CD8-positive, alpha-beta T cell (primary cell): ENCODE measurements at places on chromosomes 2 and 18.

GRCh38 chr2:128237911-128238697 is 80.6 kb downstream of the HS6ST1 start:
- no peak for DNase-seq

- DNase-seq: no peak
Measured at GRCh38 chr2:239160226-239161143, 240.3 kb downstream of the HDAC4 start.

DNA sequence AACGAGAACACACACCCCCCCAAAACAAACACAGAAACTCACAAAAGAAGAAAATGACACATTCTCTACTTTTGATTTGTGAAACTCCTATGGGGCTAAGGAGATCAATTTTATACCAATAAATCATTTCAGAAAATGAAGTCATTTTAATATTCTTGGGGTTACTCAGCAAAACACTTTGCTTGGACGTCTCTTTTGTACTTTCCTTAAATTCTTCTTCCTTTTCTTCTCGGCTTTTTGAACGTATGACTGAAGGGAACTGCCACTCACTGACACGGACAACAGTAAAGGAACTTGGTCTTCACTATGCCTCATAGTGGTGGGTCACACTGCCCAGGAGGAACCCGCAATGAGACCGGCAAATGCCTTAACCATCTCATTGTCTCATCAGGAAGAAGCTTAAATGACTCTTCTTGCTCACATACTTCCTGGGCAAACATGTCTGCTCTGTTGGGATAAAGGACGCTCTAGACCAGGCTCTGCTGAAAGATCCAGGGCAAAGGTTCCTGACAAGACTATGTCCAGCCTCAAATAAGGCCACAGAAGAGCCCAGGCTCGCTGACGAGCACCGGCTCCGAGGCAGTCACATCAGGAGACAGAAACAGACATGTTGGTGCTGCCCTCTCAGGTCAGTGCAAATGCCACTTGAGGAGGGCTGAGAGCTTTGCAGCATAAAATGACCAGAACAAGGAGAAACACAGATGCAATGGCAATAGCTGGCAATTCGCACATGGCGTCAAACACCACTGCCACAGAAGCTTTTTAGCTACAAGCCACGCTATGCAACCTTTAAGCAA is 205.5 kb downstream of the TGIF1 start:
- DNase-seq: no peak

- DNase-seq: no peak
Measured at GRCh38 chr2:43943323-43943722, 52.5 kb downstream of the LRPPRC start.

GRCh38 chr2:221517696-221518151 is 54.4 kb downstream of the EPHA4 start:
- peak; percentile 84 for DNase-seq

GRCh38 chr2:127078666-127079270 is 28.2 kb downstream of the BIN1 start:
- DNase-seq: no peak

DNA sequence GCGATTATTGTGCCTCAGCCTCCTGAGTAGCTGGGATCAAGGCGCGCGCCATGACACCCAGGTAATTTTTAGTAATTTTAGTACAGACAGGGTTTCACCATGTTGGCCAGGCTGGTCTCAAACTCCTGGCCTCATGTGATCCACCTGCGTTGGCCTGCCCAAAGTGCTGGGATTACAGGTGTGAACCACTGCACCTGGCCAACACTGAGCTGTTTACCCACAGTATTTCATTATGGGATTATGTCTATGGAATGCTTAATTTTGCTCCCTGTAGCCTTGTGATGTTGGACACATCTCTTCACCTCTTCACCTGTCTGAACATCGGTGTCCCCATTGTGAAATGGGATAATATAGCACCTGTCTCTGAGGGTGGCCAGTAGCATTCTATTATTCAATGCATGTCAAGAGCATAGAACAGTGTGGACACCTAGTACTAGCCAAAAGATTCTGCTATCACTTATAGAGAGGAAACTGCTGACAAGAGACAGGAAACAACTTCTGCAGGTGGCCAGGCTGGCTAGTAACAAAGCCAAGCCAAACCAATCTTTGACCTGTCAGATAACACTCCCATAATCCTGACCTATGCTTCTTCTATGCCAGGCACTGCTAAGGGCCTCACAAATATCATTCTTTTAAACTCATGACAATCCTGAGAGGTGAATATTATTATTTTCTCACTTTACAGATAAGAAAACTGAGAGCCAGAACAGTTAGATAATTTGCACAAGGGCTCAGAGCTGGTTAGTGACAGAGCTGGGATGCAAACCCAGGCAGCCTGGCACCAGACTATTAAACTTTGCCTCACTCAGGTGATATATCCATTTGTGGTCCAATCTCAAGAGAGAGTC is 29.4 kb upstream of the REEP1 start:
- DNase-seq: no peak

- no peak for DNase-seq
Measured at GRCh38 chr2:224646242-224646846, 61.2 kb upstream of the CUL3 start.

- no peak for DNase-seq
Measured at GRCh38 chr18:13328213-13328612, 109.7 kb downstream of the LDLRAD4 start.

DNA sequence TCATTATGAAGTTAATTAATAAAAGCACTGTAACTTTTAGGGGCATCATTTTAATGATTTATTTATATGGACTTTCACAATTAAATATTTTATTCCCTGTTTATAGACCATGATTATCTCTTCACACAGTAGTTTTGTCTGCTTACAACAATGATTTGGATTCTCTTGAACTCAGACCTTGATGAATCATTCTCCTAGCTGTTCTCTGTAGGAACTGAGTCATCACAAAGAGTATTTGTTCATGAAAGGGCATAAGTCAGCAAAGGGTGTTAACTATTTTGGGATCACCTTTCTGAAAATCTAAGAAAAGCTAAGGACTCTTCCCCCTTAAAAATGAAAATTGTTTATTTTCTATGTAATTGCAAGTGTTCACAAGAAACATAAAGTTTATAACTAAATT is 461.1 kb upstream of the UBE2E3 start:
- no peak for DNase-seq

DNA sequence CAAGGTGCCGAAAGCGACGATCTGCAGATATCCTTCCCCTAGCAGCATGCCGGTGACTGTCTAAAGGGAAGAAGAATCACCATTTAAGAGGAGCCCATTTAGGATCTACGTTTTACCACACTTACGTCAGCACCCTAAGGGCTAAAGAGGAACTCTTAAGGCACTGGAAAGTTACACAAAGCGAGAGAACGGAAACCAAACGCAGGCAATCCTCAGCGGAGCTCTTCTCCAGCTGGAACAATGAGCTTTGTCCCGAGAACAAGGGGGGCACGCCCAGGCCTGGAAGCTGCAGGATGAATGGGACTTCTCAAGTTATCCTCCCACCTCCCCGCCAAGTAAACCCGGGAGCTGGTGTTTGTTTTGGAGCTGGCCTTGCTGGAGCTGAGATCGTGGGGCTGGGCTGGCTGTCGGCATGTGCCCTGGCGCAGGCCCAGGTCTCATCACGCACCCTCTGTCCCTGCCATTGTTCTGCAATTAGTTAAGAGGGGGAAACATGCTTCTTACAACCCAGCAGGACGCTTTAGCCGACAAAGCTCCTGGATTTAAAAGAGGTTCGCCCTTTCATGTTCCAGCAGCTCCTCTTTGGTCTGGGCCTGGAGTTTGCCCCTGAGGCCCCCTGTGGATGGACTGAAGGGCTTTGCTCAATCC is 36.4 kb downstream of the PXDN start:
- DNase-seq: no peak
